Mesothelial cell of epicardium (in vitro differentiated cells): ENCODE measurements at places on chromosomes 4 and X.

- no peak for DNase-seq
- no peaks in the 10 kb centered on the region for H3K27me3 ChIP-seq
- no peak overlapping the region for H3K4me3 ChIP-seq
- no peaks in the 10 kb centered on the region for H3K36me3 ChIP-seq
- H3K4me1 ChIP-seq: no peaks in the 10 kb centered on the region
These were observed 7.4 kb downstream of the LPAR4 start for GRCh38 chrX:78754917-78755316.

DNA sequence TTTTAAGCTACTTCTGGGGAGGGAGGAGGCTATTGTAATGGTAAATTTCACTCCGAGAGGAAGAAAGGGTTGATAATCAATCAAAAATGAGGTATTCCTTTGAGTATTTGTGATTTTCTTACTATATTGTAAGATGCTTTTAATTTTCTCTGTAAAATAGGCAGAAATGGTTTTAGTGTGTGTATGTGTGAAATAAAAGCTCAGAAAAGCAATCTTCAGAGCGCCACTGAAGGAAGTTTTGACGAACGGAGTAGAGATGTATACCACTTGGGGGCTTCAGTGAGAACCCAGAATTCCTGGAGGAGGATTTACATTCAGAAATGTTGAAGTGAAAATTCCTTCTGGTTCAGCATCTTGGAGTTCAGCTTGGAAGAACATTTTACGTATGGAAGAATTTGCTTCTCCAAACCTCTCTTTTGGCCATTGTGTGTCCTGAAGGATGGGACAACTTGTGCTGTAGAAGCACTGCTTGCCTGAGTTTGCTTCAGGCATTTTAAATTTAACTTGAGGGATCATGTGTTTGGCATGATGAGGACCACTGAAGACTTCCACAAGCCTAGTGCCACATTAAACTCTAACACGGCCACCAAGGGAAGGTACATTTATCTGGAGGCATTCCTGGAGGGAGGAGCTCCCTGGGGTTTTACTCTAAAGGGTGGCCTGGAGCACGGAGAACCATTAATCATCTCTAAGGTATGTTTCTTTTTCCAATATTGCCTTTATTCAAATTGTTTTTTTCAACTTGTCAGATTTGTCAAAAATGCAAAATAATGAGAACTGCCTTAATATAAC lies 695 bp downstream of the SHROOM3 start:
- H3K4me3 ChIP-seq: peak overlapping the region; percentile 72
- H3K36me3 ChIP-seq: peaks cover 6% of the 10 kb centered on the region
- H3K4me1 ChIP-seq: peaks cover 48% of the 10 kb centered on the region
- peak overlapping the region; percentile 91 for H3K27ac ChIP-seq
- no peak for DNase-seq

GRCh38 chr4:105155426-105155825 lies 8.8 kb downstream of the TET2 start:
- peaks cover 5% of the 10 kb centered on the region for H3K36me3 ChIP-seq
- DNase-seq: no peak
- peaks cover 16% of the 10 kb centered on the region for H3K27me3 ChIP-seq
- no peak overlapping the region for H3K27ac ChIP-seq
- no peak overlapping the region for H3K4me3 ChIP-seq
- H3K4me1 ChIP-seq: peaks cover 20% of the 10 kb centered on the region

DNA sequence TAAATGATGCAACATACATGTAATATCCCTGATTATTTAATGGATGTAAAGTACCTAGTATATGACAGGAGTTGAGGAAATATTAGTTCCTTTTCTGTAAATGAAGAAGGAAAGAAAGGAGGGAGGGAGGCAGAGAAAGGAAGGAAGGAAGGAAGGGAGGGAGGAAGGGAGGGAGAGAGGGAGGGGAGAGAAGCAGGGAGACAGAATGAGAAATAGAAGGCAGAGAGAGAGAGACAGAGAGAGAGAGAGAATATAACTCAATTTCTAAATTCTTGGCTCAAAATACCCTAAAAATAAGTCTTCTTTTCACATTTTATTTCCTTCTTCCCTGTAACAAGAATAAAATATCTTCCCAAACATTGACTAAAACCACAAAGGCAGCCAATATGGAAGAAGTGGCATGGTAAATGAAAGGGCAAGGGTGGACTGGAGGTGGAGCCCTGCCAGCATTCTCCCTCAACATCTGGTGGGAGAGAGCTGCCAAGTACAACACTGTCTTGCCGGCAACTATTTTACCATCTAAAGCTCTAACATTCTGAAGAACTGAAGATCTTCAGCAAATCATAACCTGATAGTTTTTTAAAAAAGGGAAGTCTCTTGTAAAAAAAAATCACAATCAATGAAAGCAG lies 245.1 kb downstream of the PPP3CA start:
- no peak overlapping the region for H3K4me3 ChIP-seq
- H3K27ac ChIP-seq: no peak overlapping the region
- no peak for DNase-seq
- H3K36me3 ChIP-seq: peaks cover 3% of the 10 kb centered on the region

DNA sequence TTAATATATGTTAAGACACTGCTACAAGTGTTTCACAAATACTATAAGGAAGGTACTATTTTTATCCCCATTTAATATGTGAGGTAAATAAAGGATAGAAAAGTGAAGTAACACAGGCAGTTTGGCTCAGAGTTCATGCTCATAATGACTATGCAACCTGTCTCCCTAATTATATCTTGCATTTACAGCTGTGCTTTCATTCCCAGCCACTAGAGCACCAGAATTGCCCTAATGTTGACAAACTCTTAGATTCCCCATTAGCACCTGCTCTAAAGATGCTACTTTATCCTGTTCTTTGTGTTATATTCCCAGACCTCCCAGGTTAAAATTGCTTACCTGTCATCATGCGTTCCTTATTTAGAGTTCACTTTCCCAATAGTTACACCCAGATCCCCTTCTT lies 833.6 kb downstream of the CCSER1 start:
- H3K4me3 ChIP-seq: no peak overlapping the region
- no peak for DNase-seq
- H3K4me1 ChIP-seq: peaks cover 13% of the 10 kb centered on the region
- H3K27ac ChIP-seq: no peak overlapping the region
- no peaks in the 10 kb centered on the region for H3K36me3 ChIP-seq
- H3K27me3 ChIP-seq: no peaks in the 10 kb centered on the region

DNA sequence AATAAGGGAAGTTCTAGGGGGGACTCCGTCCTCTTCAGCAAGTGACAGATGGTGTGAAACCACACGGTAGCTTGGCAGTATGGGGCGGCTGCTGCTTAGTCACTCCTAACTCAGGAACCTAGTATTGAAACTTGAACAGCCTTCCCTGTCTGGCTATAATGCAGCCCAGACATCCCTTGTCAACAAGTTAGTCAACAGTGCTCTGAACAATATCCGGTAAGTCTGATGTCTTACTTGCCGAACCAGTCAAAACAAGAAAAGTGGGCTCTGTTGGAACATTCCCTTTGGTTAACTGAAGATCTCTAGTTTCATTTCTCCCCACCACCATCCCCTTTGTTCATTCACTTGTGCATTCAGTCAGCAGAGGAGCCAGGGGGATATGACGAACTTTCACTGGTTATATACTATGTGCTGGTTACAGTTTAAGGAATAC lies 18.7 kb upstream of the CXCL13 start:
- no peak for DNase-seq
- no peak overlapping the region for H3K4me3 ChIP-seq
- H3K36me3 ChIP-seq: no peaks in the 10 kb centered on the region
- no peaks in the 10 kb centered on the region for H3K4me1 ChIP-seq
- peaks cover 8% of the 10 kb centered on the region for H3K27me3 ChIP-seq
- H3K27ac ChIP-seq: no peak overlapping the region

DNA sequence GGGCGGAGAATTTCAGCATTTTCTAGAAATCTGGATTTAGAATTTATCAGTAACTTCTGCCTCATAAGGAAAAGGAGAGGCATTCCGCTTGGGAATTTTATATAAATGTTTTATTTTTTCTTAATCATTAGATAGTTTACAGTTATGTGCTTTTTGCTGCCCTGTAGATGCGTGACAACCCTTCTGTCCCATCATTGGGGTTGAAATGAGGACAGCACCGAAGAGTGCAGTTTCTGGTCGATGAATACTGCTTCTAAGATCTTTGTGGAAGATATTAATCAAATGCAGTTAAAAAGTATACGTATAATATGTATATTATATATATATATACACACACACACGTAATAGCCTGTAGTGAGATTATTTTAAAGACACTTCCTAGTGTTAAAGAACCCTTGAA lies 1.5 kb downstream of the RBPJ start:
- H3K27ac ChIP-seq: peak overlapping the region; percentile 98
- no peaks in the 10 kb centered on the region for H3K36me3 ChIP-seq
- no peaks in the 10 kb centered on the region for H3K27me3 ChIP-seq
- DNase-seq: no peak

DNA sequence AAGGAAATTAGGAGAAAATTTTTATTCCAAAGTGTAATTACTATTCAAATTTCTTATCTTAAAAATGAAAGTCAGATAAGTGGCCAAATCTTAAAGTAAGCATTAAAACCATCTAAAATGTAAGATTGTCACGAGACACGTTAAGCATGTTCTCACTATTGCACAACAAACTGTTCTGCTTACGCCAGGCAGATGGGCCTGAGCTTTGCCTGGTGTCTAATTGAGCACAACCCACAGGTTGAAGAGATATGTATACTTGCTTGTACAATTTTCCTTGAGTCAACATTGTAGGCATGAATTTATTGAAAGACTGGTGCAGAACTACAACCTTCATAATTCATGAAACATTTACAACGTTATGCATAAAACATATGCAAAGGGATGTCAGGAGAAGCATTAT lies 3.9 kb downstream of the RNF128 start:
- no peak overlapping the region for H3K4me3 ChIP-seq
- no peak overlapping the region for H3K27ac ChIP-seq
- H3K27me3 ChIP-seq: peaks cover 55% of the 10 kb centered on the region

DNA sequence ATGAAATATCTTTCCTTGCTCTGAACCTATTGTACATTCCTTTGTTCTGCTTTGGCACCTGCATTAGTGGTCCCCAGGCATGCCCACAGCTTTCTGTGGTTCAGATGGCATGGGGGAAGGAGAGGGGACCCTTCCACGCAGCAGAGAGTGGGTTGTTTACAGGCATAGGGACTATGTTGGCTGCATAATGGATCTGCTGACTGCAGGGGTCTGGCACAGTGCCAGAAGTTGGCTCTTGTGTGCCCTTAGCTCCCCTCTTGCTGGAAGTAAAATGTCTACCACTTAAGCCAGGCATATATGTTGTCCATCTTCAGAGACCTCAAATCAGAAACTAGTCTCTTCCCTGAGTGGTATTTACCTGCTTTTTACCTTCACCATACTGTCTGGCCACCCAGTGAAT lies 651.9 kb upstream of the PCDH7 start:
- no peak overlapping the region for H3K4me3 ChIP-seq
- H3K27me3 ChIP-seq: no peaks in the 10 kb centered on the region
- H3K4me1 ChIP-seq: no peaks in the 10 kb centered on the region

- peak overlapping the region; percentile 15 for H3K27ac ChIP-seq
- no peak overlapping the region for H3K4me3 ChIP-seq
- no peaks in the 10 kb centered on the region for H3K27me3 ChIP-seq
- H3K36me3 ChIP-seq: peaks cover 21% of the 10 kb centered on the region
- DNase-seq: no peak
These were observed 11.6 kb downstream of the HTT start for GRCh38 chr4:3085948-3086670.

- DNase-seq: no peak
- no peaks in the 10 kb centered on the region for H3K36me3 ChIP-seq
- H3K27me3 ChIP-seq: no peaks in the 10 kb centered on the region
- no peaks in the 10 kb centered on the region for H3K4me1 ChIP-seq
These were observed 76.4 kb downstream of the EFHC2 start for GRCh38 chrX:44267116-44267515.

GRCh38 chr4:48907706-48908477 lies 1.3 kb upstream of the OCIAD2 start:
- no peak overlapping the region for H3K27ac ChIP-seq
- no peaks in the 10 kb centered on the region for H3K27me3 ChIP-seq
- H3K36me3 ChIP-seq: peaks cover 3% of the 10 kb centered on the region
- DNase-seq: no peak
- H3K4me3 ChIP-seq: peak overlapping the region; percentile 27

DNA sequence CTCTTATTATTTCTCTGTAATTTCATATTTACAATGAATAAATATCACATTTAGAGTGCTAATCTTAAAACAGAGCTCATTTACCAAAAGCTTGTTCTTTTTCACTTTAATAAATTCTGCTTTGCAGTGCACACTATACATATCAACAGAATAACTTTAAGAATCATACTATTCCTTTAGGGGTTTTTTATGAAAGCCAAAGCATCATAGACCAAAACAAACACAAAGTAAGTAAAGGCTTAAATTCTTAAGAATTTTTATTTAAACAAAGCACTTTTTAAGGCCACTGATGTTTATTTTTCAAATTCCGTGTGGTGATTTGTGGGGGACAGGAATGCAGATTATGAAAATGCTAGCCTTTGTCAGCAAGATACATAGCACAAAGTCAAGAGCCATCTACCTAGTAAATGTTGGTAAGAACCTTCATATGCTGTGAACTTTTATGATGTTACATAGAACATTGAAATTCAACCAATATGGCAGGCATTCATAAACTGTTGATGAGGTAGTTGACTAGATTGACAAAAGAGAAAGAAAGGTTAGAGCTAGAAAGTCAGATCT lies 17.8 kb downstream of the TIGD2 start:
- H3K4me1 ChIP-seq: peaks cover 14% of the 10 kb centered on the region
- no peak overlapping the region for H3K4me3 ChIP-seq
- no peak overlapping the region for H3K27ac ChIP-seq

DNA sequence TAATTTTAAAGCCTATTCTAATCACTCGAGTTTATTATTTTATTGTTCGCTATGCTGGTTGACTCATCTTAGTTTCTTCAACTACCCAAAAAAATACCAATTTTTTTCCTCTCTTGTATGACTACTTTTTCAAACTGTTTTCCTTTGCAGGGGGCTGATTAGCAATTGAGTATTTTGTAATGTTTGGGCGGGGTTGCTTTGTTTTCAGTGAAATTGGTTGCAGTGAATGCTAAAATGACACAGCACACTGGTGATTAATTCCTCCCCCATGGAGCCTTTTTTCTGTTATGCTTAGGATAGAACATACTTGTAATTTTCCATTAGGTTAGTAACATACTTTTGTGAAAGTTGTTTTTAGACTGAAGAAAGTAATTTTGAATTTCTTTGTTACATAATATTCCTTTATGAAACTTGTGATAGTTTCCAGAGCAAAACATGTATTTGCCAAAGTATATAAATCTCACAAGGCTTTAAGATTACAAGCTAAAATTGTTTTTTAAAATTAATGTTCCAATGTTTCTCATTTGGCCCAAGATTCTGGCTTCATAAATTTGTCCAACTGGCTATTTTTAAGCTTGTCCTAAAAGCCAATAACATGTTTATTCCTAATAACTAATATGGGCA lies 120.4 kb downstream of the CHIC1 start:
- no peak overlapping the region for H3K27ac ChIP-seq
- no peak for DNase-seq
- no peaks in the 10 kb centered on the region for H3K4me1 ChIP-seq

- no peak for DNase-seq
- H3K4me3 ChIP-seq: no peak overlapping the region
- no peaks in the 10 kb centered on the region for H3K4me1 ChIP-seq
- H3K27ac ChIP-seq: no peak overlapping the region
- no peaks in the 10 kb centered on the region for H3K36me3 ChIP-seq
- H3K27me3 ChIP-seq: no peaks in the 10 kb centered on the region
These were observed 20.5 kb upstream of the WDR44 start for GRCh38 chrX:118325453-118325852.

GRCh38 chrX:105822138-105823091 lies at the start of gene NRK:
TSS of gene NRK (plus strand) at chrX:105822539. CDS start at chrX:105822846, 307 bp downstream.
- DNase-seq: no peak
- H3K4me1 ChIP-seq: peaks cover 22% of the 10 kb centered on the region
- H3K27ac ChIP-seq: peak within 1 kb of the TSS; percentile 90

- DNase-seq: no peak
- H3K4me1 ChIP-seq: peaks cover 10% of the 10 kb centered on the region
- H3K27me3 ChIP-seq: no peaks in the 10 kb centered on the region
- H3K27ac ChIP-seq: no peak overlapping the region
- H3K36me3 ChIP-seq: no peaks in the 10 kb centered on the region
These were observed 57.6 kb downstream of the PRDM5 start for GRCh38 chr4:120864969-120865368.
